ENCODE measurements at places on chromosomes 12 and 14.

DNA sequence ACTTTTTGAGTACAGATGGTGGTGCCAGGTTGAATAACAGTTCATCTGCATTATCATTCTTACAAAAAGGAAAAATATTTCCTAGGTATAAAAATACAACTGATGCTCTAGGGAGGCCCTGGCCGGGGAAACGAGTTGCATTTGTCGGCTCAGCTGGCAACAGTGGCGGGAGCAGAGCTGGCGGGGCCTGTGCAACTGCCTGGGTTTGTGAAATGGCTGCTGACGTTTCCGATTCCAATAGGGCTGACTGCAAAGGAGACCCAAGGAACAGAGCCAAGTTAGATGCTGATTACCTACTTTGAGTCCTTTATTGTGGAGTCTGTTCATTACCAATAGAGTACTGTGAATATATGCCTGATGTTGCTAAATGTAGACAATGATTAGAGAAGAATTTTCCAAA lies 25.8 kb upstream of the PHLDA1 start:
- no peak for DNase-seq

DNA sequence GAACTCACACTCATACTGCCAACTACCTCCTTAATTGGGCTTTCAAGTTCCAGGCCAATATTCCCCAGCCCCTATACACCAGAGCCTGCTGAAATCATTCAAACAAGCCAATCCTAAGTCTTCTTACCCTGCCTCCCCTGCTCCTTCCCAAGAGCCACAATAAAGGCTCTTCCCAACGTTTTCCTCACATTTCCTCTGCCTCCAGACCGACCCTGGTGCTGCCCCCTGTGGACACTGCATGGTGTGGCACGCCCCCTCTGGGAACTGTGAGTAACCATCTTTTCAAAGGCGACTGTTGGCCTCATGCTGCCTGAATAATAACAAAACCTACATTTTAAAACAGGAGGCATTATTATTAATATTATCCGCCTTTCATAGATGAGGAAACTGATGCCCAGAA lies 111.6 kb upstream of the NOS1 start:
- no peak for DNase-seq

DNA sequence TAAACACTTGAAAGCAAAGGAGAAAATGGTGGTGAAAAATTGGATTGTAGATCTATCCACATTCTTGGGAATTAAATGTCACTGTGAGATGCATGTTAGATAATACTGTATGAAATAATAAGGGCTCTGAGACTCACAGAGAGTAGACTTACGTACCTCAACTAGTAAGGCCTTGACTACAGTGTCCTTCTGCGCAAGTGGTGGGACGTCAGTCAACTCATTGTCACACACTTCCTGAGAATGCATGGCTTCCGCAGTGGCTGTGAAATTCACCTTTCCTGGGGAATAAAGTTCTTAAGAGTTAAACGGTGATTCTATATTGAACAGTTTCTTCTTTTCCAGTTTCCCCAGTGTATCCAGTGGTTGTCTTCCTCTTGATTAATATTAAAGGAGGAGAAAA lies 32.6 kb upstream of the PZP start:
- no peak for DNase-seq

- DNase-seq = peak; percentile 32
Observed at GRCh38 chr14:24351517-24351916, 11.7 kb upstream of the RIPK3 start.

GRCh38 chr14:100617410-100618317 lies 30.4 kb upstream of the BEGAIN start:
- DNase-seq = no peak

DNA sequence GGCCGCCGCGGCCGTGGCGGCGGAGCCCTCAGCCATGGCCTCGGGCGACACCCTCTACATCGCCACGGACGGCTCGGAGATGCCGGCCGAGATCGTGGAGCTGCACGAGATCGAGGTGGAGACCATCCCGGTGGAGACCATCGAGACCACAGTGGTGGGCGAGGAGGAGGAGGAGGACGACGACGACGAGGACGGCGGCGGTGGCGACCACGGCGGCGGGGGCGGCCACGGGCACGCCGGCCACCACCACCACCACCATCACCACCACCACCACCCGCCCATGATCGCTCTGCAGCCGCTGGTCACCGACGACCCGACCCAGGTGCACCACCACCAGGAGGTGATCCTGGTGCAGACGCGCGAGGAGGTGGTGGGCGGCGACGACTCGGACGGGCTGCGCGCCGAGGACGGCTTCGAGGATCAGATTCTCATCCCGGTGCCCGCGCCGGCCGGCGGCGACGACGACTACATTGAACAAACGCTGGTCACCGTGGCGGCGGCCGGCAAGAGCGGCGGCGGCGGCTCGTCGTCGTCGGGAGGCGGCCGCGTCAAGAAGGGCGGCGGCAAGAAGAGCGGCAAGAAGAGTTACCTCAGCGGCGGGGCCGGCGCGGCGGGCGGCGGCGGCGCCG lies 381 bp downstream of the YY1 start:
- DNase-seq = no peak

DNA sequence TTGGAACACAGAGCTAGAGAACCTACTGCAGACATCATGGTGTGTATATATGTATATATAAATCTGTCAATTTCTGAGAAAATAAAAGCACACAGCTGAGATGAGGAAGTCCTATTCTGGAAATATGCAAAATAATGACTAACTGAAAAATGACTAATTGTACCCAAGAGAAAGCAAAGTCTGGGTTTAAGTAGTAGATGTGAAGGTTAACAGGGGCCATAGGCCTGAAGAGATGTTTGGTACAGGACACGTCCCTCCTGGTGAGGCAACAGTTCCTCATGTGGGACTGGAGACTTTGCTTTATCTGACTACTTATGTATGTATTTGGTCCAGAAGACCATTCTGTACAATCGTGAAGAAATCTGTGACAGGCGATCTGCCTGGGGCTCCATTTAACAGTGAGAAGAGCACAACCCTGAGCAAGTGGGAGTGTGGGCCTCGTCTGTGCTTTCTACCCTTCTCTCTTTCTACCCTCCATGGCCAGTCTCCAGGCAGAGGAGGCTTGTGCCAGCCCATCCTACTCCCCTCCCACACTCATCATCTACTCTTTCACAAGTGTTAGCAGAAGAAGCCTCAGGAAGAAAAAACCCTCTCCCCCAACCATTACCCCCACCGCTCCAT lies 67.5 kb downstream of the SLC41A2 start:
- DNase-seq = no peak

DNA sequence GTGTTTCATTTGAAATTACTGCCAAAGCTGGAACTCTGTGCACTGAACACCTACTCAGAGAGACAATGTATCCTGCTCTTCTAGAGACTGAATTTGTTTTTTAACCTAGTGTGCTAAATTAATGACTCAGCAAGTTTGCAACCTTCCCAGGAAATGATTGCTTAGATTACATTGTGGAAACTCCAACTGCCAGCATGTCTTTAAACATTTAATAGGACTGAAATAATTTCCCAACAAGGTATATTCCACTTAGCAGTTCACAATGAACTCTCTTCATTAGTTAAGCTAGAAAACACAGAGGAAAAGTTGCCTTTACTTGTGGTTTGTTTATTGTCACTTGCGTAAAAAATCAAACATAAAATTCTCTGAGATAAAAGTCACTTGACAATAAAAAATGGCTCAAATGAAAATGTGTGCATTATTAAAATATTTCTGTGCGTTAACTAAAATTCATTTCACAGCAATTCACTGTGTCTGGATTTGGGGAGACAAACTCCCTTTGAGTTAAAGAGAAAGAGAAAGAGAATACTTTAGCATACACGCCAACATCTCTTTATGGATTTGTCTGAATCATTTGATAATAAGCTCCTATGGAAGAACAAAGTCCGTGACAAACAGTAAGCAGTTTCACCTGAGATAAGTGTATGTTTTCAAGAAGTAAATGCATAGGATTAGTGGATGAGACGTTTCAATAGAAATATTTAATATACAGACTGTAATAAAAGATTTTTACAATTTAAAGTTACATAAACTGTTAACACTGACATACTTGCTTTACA lies 284.0 kb downstream of the PRKD1 start:
- DNase-seq = no peak

DNA sequence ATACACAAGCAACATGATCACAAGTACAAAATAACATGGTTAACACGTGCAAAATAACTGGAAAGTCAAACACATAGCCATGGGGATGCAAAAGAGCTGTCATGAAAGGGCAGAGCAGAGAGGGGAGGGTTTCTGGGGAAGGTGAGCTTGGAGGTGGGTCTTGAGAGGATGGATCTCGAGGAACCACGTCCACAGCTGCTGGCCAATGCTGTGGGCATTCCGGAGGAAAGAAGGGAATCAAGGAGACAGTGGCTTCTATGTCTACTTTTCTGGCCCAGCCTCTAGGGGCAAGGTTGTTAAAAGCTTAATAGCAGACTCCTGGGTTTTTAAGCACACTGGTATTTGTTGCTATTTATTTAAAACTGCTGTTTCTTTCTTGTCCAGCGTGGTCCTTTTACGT lies 8.4 kb upstream of the MYH7 start:
- no peak for DNase-seq

DNA sequence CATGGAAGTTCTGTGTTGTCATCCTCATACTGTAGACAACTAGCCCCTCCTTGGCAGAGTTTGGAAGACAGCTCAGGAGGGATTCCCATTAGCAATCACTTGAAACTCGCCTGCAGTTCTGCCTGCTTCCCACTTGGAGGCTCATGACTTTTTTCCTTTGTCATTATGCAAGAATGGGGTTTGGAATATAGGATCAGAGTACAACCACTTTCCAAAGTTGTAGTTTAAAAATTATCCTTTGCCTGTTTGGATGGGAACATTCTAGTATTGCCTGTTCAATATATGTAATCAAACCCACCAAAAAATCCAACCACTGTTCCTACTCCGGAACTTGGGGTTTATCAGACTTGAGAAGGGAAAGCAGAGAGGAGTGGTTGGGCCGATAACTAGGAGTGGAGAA lies 2.1 kb upstream of the GPD1 start:
- DNase-seq = no peak

- DNase-seq = no peak
Observed at GRCh38 chr12:236445-236844, 22.5 kb upstream of the SLC6A12 start.

DNA sequence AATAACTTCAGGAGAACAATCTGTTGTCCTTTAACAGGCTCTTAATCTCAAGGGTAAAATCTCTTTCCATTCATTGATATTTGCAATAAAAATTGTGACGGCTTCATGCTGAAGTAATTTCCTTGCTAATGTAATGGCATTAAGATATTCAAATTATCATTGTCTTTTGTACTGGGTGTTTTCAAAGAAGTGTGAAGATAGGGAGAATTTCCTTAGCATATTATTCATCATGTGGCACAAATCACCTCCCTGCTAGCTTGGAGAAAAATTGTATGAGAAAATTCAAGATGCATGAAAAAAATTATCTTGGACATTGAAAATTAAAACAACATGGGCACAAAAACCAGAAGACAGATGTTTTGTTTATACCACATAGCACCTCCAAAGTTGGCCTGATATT lies 63.6 kb upstream of the ARID2 start:
- no peak for DNase-seq

DNA sequence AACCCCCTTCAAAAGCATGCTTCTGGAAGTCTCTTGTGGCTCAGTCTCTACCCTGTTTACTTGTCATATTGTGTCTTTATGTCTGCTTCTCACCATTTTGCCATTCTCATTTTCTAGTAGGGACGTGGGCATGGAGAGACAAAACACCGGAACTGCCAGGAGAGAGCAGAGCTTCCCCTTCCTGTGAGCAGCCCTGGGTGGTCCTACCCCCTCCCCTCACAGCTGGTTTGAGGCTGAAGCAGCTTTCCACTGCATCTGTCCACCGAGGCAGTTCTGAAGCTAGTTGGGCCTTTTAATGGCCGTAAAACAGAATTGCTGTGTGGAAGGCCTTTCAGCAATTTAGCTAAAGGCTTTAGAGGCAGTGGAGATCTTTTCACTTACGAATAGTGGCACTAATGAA lies 77.0 kb downstream of the PELI2 start:
- DNase-seq = no peak

- no peak for DNase-seq
Observed at GRCh38 chr12:42525444-42525843, 64.1 kb downstream of the PRICKLE1 start.

DNA sequence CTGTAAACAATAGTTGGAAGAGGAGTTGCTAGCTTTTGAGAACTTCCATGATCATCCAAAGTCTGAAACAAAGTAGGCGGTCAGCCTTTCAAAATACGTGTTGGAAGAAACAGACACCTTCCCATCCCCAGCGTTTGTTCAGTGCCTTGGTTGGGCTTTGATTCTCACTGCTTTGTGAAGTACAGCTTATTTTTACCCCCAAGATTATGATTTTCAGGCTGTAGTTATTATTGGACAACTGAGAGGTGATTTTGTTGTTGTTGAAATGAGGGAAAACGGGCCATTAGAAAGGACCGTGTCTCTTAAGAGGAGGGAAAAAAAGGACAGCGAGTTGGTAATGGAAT lies 921 bp upstream of the CEP83 start:
- DNase-seq = no peak

GRCh38 chr12:43015090-43015737 lies 425.7 kb upstream of the PRICKLE1 start:
- DNase-seq = no peak

- no peak for DNase-seq
Observed at GRCh38 chr12:88309546-88309945, 167.4 kb downstream of the TMTC3 start.

DNA sequence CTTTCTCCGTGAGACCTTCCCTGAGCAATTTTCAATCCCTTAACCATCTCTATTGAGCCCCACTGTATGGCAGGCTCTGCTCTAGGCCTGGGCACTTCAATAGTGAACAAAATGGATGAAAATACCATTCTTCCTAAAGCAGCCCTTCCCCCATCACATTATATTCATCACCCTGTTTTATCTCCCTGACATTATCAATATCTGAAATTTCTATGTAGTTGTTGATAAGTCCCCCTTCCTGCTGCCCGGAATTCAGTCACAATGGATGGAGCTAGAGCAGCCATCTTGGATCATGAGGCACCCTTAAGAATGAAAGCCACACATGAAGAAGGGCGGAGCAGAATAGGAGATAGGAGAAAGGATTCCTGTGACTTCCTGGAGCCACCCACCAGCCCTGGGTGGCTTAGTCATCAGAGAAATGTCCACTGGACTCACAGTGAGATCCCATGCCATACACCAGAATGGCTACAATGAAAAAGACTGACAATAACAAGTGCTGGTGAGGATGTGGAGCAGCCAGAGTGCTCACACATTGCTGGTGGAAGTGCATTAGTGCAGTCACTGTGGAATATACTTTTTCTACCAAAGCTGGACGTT lies 33.9 kb downstream of the SCARB1 start:
- DNase-seq = no peak

DNA sequence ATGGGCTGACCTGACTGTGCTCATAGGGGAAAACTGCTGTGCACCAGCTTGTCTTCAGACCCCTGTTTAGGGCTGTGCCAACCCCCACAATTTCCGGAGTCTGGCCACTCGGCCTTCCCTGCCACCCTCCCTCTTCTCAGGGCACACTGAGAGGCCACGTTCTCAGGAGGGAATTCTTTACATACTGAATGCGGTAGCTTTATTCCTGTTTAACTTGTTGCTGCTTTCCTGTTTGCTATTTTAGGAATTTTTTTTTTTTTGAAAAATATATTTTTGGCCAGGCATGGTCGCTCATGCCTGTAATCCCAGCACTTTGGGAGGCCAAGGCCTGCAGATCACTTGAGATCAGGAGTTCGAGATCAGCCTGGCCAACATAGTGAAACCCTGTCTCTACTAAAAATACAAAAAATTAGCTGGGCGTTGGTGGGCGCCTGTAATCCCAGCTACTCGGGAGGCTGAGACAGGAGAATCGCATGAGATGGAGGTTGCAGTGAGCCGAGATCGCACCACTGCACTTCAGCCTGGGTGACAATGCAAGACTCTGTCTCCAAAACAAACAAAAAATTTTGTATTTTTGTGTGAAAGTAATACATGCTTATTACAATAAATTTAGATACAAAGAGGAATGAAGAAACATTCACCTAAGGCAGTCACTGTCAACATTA lies 39.5 kb downstream of the TPCN1 start:
- DNase-seq = no peak
